ENCODE measurements at places on chromosomes 12 and 14.

- DNase-seq = no peak
Observed at GRCh38 chr14:99158150-99158549, 113.8 kb downstream of the BCL11B start.

DNA sequence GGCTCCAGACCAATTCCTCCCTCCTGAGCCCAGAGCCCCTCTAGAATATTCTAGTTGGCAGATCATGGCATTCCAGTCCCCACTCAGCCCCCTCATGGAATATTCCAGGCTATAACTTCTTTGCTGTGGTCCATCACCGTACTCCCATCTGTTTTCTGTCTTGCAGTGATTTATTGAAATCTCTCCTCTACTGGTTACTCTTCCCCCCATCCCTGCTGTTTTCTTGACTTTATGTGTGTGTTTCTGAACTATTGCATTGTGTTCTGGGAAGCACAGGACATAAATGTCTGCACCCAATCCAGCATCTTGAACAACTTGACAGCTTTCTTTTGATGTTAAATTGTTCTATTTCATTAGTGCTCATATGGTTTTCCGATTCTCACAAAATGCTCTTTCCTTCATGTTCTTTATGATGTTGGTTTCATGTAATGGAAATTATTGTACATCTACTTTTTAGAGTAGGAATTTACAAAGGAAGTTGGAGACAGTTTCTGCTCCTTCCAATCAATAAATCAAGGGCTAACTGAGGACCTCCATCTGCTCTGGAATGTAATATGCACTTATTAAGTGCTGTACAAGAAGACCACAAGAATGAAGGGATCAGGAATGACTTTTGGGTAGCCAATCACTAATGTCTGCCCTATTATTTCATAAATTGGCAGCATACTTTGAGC, 26.3 kb downstream of the PDE6H start:
- no peak for DNase-seq

DNA sequence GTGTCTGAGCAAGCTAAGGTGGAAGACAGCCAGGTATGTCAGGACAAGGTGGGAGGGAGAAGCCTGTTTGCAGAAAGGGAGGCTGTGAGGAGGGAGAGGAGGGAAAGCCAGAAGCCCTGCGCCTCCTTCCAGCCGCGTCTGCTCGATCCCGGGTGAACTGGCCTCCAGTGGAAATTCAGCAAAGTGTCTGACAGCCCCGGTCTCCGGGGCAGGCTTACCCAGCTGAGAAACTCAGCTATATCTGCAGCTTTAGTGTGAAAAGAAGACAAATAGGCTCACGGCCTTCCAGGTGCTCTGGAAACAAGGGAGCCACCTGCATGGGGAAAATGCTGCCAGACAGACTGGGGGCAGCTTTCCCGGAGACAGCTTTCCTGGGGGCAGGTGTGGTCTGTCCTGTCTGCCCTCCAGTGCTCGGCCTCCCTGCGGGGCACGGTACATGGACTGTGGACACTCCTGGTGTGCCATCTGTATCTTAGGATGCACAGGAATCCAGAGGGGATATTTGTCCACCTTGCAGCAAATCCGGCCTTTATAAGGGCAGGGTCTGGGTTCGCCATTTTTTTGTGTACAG, 6.3 kb downstream of the RFLNA start:
- DNase-seq = no peak

DNA sequence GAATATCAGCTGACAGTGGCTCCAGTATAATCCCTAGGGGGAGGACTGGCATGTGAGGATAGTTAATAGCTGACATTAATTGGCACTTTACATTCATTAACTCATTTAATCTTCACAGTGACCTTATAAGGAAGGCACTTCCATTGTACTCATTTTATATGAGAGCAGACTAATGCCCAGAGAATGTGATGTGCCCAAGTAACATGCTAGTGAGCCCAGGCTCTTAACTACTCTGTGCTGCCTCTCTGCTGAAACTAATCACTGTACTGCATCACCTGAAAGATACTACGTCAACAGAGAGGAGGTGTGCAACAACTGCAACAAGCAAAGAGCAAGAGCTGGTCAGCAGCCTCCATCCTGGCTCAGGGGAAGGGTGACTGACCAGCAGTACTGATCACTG, 40.1 kb downstream of the GALNT4 start:
- DNase-seq = no peak

- no peak for DNase-seq
Observed at GRCh38 chr14:21108791-21109190, 7.9 kb downstream of the TMEM253 start.

GRCh38 chr12:32450768-32451167, 51.4 kb downstream of the FGD4 start:
- no peak for DNase-seq

DNA sequence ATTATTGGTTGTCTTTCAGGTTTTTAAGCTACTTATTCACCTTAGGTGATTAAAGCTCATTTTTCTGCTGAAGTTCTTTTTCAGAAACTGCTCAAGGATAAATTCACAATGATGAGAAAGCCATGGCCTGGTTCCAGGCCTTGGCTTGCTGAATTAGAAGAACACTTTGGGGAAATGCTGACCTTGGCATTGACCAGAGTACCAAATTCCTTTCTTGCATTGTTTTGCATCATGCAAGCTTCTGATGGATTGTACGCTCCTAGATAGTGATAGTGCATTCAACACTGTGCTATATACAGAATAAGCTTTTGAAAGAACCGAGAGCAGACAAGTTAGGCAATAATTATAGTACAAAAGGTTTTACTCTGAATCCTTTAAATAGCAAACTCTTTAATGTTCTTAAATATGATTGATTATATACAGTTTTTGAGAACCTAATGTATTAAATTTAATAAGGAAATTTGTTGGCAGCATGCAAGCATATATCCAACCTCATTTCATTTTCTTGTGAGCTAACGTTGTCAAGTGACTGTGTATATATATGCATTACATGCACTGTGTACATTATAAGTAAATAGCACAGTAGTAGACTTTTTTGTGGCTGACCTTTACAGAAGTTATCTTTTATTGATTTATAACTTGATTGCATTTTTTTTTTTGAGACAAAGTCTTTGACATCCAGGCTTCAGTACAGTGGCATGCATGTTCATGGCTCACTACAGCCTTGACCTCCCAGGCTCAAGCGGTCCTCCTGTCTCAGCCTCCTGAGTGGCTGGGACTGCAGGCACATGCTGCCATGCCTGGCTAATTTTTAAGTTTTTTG, 99.2 kb downstream of the DIP2B start:
- no peak for DNase-seq

- no peak for DNase-seq
Observed at GRCh38 chr12:104094284-104094683, 30.0 kb downstream of the HCFC2 start.

- no peak for DNase-seq
Observed at GRCh38 chr12:78324234-78324633, 493.5 kb downstream of the NAV3 start.

DNA sequence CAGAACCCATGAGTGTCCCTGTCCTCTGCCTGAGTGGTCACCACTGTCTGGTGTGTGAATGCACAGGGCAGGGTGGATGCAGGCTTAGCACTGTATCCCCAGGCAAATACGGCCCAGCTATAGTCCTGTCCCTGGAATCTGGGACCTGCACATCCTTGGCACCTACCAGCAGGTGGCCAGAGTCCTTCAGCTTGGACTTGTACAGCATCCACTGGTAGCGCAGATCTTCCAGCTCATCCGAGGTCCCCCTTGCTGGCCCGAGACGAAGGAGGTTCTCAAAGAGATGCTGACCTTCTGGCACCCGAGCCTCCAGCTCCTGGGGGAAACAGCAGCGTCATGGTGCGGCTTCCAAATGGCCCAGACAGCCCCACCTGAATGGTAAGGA, 83.4 kb downstream of the SYNE3 start:
- DNase-seq = no peak

DNA sequence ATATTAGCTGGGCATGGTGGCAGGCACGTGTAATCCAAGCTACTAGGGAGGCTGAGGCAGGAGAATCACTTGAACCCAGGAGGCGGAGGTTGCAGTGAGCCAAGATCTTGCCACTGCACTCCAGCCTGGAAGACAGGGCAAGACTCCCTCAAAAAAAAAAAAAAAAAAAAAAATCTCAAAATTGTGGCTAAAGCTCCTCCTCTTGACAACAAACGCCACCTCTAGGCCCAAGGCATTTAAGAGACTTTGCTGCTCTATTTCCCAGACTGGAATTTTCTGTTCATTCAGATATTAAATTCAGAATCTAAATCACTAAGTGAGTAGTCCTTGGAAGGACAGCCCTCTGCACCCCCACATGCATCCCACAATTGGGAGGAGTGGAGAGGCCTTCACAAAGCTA, 1.4 kb downstream of the ZFYVE1 start:
- no peak for DNase-seq

GRCh38 chr14:58571769-58572472, 65.8 kb upstream of the DACT1 start:
- DNase-seq = peak; percentile 9
